Activated CD8-positive, alpha-beta memory T cell treated with anti-CD3 and anti-CD28 coated beads, Interleukin-2, amount 10 ng/mL, durations not matched to agents 7 days and 5 days (primary cell): ENCODE measurements at places on chromosomes 5 and 9.

- H3K4me3 ChIP-seq, result no peak overlapping the region
- no peak overlapping the region for H3K27ac ChIP-seq
- H3K27me3 ChIP-seq, result peaks cover 47% of the 10 kb centered on the region
- H3K36me3 ChIP-seq, result no peaks in the 10 kb centered on the region
Observed at GRCh38 chr9:21295992-21296391, 9.1 kb downstream of the IFNA5 start.

DNA sequence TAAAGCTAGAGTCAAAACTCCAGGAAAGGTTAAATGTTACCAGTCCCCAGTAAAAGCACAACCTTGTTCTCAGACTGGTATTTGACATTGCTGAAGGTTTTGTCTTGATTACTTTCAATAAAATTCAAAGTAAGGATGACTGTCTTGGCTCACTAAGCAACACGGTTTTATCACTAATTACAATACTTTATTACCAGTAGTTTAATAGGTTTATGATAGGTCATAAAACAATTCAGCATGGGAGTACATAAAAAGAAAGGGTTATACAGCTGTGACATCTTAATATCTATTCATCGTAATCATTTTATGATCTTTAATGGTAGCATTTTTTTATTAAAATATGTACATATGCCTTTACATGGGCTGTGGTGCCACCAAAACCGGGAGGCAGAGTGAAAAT is 370.7 kb upstream of the IRX2 start:
- H3K27me3 ChIP-seq, result peaks cover 30% of the 10 kb centered on the region
- no peaks in the 10 kb centered on the region for H3K4me1 ChIP-seq
- H3K36me3 ChIP-seq, result no peaks in the 10 kb centered on the region
- no peak overlapping the region for H3K4me3 ChIP-seq
- DNase-seq, result no peak
- H3K27ac ChIP-seq, result no peak overlapping the region

DNA sequence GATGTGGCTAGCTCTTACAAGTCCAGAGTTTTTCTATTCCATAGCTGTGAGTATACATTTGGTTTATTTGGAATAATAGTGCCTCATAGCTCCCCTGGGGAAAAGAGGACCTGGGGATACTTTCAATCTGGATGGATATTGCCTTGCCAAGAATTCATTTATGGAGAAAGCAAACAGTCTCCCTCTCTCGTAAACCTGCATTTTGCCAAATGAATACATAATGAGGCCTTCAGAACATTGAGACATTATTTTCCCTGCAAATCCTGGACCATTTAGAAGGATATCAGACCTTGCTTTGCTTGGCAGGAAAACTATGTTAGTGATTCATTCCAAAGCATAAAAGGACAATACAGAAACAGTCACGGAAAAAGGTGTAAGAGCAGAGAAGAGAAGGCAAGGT is 569.6 kb upstream of the BRINP1 start:
- no peak overlapping the region for H3K27ac ChIP-seq
- DNase-seq, result no peak
- H3K27me3 ChIP-seq, result no peaks in the 10 kb centered on the region
- no peak overlapping the region for H3K4me3 ChIP-seq
- no peaks in the 10 kb centered on the region for H3K36me3 ChIP-seq

GRCh38 chr5:15014809-15015208 is 143.2 kb upstream of the ANKH start:
- DNase-seq, result no peak
- H3K27ac ChIP-seq, result no peak overlapping the region
- H3K27me3 ChIP-seq, result peaks cover 12% of the 10 kb centered on the region
- peaks cover 1% of the 10 kb centered on the region for H3K36me3 ChIP-seq
- no peaks in the 10 kb centered on the region for H3K4me1 ChIP-seq

- DNase-seq, result no peak
- H3K27me3 ChIP-seq, result peaks cover 2% of the 10 kb centered on the region
- H3K27ac ChIP-seq, result no peak overlapping the region
- H3K36me3 ChIP-seq, result no peaks in the 10 kb centered on the region
- no peaks in the 10 kb centered on the region for H3K4me1 ChIP-seq
- no peak overlapping the region for H3K4me3 ChIP-seq
Observed at GRCh38 chr9:70832492-70832891, 288.9 kb downstream of the TRPM3 start.

DNA sequence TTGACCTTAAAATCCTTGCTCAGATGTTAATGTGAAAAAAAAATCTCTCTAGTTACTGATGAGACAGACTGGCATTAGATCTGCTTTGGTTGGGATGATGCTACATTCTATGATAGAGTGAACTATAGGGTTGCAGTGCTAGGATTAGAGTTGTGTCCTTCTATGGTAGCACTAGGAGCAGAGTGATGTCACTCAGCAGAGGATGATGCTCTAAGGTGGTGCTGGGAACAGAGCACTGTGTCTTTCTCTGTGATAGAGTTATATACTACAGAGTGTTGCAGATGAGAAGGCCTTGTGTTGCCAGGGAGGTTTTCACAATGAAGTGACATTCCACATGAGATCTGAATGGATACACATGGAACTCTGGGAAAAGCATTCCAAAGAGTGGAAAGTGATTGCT is 462.3 kb downstream of the CDH12 start:
- H3K27me3 ChIP-seq, result no peaks in the 10 kb centered on the region
- no peaks in the 10 kb centered on the region for H3K36me3 ChIP-seq
- DNase-seq, result no peak
- no peak overlapping the region for H3K27ac ChIP-seq
- H3K4me1 ChIP-seq, result no peaks in the 10 kb centered on the region
- no peak overlapping the region for H3K4me3 ChIP-seq

DNA sequence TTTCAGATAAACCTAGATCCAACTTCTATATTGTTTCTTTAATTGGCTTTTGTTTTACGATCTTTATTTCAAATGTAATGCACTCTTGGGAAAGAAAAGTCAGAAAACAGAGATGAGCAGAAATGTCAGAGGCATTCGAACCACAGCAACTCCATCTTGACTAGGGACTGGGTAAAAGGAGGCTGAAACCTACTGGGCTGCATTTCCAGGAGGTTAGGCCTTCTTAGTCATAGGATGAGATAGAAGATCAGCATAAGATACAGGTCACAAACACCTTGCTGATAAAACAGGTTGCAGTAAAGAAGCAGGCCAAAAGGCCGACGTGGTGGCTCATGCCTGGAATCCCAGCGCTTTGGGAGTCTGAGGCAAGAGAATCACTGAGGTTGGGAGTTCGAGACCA is 30.5 kb upstream of the DAPK1 start:
- H3K4me1 ChIP-seq, result peaks cover 11% of the 10 kb centered on the region
- H3K27me3 ChIP-seq, result no peaks in the 10 kb centered on the region
- H3K27ac ChIP-seq, result no peak overlapping the region
- no peaks in the 10 kb centered on the region for H3K36me3 ChIP-seq
- DNase-seq, result no peak
- H3K4me3 ChIP-seq, result no peak overlapping the region

GRCh38 chr5:169390265-169390664 is 89.3 kb upstream of the SLIT3 start:
- H3K36me3 ChIP-seq, result no peaks in the 10 kb centered on the region
- no peak overlapping the region for H3K4me3 ChIP-seq
- peaks cover 4% of the 10 kb centered on the region for H3K4me1 ChIP-seq
- no peak overlapping the region for H3K27ac ChIP-seq

- no peak for DNase-seq
- peaks cover 3% of the 10 kb centered on the region for H3K4me1 ChIP-seq
- no peak overlapping the region for H3K4me3 ChIP-seq
- no peak overlapping the region for H3K27ac ChIP-seq
- no peaks in the 10 kb centered on the region for H3K27me3 ChIP-seq
- H3K36me3 ChIP-seq, result no peaks in the 10 kb centered on the region
Observed at GRCh38 chr5:143713047-143714003, 98.6 kb upstream of the HMHB1 start.

GRCh38 chr5:68652534-68652965 is 437.0 kb downstream of the PIK3R1 start:
- no peaks in the 10 kb centered on the region for H3K4me1 ChIP-seq
- no peak overlapping the region for H3K27ac ChIP-seq
- H3K36me3 ChIP-seq, result no peaks in the 10 kb centered on the region
- H3K4me3 ChIP-seq, result no peak overlapping the region

DNA sequence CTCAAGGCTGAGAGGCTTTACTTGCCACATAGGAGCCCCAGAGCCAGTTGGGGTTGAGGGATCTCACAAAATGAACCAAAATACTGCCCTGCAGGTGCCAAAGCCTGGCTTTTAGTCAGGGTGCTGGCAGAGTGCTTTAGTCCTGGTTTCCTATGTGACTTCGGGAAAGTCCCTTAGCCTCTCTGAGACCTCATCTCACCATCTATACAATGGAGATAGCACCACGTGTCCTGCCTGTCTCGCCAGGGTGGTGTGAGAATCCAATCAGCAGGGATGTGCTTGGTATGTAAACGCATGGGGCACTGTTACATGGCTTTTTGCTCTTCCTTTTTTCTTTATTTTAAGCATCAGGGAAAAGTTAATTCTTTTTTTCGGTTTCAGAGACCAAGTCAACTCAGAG is 68.3 kb downstream of the SHB start:
- no peaks in the 10 kb centered on the region for H3K36me3 ChIP-seq
- peaks cover 39% of the 10 kb centered on the region for H3K4me1 ChIP-seq
- no peak overlapping the region for H3K4me3 ChIP-seq
- H3K27me3 ChIP-seq, result no peaks in the 10 kb centered on the region
- DNase-seq, result no peak

DNA sequence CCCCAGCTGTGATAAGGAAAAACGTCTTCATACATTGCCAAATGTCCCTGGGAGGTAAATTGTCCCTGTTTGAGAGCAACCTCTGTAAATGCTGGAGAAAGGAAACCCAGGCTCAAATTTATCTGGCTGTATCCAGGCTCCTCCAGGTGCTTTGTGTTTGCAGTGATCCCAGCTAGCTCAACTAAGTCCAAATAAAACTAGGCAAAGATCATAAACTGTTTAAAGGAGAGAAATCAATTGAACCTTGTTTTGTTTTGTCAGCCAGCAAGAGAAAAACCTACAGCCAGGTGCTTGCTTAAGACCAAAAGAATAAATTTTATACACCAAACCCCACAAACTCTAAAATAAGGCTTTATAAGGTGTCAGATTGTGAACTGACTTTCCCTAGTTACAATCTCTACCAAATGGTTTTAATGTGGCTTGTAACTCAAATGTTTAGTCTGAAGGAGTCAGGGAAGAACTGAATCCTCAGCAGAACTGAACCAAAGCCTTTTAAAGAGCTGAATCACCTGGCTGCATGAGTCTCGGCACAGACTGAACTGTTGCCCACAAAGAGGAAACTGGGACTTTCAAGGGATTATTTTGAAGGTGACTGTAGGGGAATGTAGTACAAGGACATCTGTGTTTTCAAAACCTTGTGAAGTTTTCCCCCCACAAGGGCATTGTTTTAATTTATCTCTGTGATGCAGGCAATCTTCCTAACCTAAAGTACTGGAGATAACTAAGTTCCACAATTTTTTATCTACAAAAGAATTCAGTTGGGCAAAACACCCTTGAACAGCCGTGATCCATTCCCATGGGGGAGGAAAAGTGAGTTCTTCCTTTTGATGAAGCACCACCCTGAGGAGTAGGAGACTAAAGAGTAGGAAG is 201.7 kb upstream of the TARS1 start:
- H3K27me3 ChIP-seq, result no peaks in the 10 kb centered on the region
- no peaks in the 10 kb centered on the region for H3K36me3 ChIP-seq
- H3K4me3 ChIP-seq, result no peak overlapping the region
- H3K4me1 ChIP-seq, result peaks cover 16% of the 10 kb centered on the region
- no peak overlapping the region for H3K27ac ChIP-seq

GRCh38 chr9:93864032-93864431 is 91.1 kb downstream of the BARX1 start:
- H3K27ac ChIP-seq, result no peak overlapping the region
- no peak for DNase-seq
- no peaks in the 10 kb centered on the region for H3K4me1 ChIP-seq
- H3K36me3 ChIP-seq, result no peaks in the 10 kb centered on the region

DNA sequence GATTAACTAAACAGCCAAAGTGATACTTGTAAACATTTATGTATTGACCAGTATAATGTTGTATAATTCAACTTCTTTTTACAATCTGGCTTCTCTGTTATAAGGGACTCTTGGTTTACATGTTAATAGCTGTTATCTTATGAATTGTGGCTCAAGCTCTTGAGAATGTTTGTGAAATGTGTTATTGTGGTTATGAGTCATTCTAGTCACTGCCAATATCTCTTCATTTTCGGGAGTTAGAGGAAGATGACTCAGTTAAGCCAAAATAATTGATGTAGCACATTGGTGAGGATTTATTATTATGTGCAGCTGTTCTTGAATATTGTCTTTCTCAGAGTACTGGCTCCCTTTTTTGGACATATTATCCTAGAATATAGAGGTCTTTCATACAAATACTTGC is 655.2 kb upstream of the RIOK2 start:
- H3K4me3 ChIP-seq, result no peak overlapping the region
- no peak overlapping the region for H3K27ac ChIP-seq
- DNase-seq, result no peak

- peaks cover 9% of the 10 kb centered on the region for H3K36me3 ChIP-seq
- H3K27me3 ChIP-seq, result no peaks in the 10 kb centered on the region
- H3K27ac ChIP-seq, result no peak overlapping the region
Observed at GRCh38 chr5:69416699-69417098, 1.8 kb downstream of the MARVELD2 start.
